ENCODE measurements at places on chromosomes 1 and 21.

- DNase-seq = no peak
Observed at GRCh38 chr1:9429342-9429711, 109.9 kb upstream of the SLC25A33 start.

GRCh38 chr1:200353232-200353631 lies 56.6 kb downstream of the ZNF281 start:
- no peak for DNase-seq

GRCh38 chr21:36913247-36914169 lies 53.0 kb downstream of the HLCS start:
- no peak for DNase-seq

GRCh38 chr1:92167151-92167550 lies 50.6 kb upstream of the C1orf146 start:
- DNase-seq = no peak

DNA sequence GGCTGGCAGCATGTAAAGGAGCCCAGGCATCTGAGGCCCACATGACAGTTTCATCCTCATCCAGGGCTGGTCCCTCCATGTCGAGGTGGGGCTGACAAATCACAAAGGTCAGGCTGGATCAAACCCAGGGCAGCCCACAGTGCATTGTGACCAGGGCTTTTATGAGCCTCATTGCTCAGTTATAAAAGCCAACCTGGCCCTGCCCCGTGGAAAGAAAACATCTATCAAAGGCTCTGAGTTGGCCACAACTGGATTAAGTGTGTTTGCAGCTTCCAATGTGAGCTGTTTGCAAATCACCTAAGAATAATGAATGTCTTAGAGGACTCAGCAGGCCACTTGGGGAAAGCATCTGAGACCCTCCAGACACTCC lies 45.4 kb downstream of the GRHL3 start:
- DNase-seq = no peak

- DNase-seq = peak; percentile 95
Observed at GRCh38 chr1:2585318-2586092, 1.1 kb upstream of the PRXL2B start.

GRCh38 chr1:223231011-223231572 lies 88.0 kb upstream of the TLR5 start:
- DNase-seq = no peak

DNA sequence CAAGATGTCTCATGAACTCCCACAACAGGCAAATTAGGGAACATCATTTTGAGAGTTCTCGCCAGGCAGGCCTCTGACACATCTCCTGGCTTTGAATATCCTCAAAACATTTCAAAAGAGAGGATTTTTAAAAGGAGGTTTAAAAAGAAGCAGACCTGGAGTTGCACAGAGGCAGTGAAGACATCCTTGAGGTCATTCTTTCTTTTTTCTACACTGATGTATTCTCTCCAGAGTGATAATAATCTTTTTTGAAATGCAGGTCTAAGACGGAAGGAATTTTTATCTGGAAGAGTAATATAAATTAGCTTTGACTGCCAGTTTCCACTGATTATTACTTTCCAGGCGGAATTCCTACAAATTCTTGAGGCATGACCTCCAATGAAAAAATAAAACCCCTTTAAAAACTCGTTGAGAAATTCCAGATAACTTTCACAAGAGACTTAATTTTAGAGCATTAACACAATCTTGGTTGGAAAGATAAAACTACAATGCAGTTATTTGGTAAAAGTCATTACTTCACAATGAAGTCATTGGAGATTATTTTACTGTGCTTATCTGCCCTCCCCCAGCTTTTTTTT lies 125.0 kb downstream of the LYPLAL1 start:
- DNase-seq = no peak

- no peak for DNase-seq
Observed at GRCh38 chr1:7450838-7451237, 320.3 kb upstream of the VAMP3 start.

- DNase-seq = no peak
Observed at GRCh38 chr1:185393205-185393604, 76.2 kb upstream of the IVNS1ABP start.

GRCh38 chr1:26021647-26022403 lies at the start of gene EXTL1:
TSS of gene EXTL1 (plus strand) at chr1:26021775. CDS start at chr1:26022647, 872 bp downstream.
- peak; percentile 25 for DNase-seq

DNA sequence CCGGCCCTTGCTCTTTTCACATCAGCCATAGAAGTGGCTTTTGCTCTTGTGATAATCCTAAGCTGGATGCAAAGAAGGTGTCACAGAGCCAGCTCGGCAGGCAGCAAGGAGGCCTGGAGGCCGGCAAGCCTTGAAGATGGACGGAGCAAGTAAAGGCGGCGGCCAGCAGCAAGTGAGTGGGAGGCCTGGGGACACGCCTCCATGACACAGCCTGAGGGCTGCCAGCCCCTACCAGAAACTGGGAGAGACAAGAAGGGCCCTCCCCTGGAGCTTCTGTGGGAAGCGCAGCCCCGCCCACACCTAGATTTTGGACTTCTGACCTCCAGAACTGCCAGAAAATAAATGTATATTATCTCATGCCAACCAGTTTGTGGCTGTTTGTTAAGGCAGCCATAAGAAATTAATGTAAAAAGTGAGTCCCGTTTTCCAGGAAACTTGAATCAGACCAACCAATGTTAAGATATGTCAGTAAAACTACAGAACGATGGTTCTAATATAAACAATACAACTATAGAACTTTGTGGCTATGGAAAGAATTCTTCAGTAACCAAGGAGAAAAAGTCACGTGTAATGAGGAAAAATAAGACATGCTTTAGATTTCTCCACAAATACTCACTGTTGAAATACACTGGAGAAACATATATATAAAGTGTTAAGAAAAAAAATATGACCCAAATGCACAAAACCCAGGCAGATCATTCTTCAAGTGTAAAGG lies 49.9 kb downstream of the BACE2 start:
- DNase-seq = no peak

DNA sequence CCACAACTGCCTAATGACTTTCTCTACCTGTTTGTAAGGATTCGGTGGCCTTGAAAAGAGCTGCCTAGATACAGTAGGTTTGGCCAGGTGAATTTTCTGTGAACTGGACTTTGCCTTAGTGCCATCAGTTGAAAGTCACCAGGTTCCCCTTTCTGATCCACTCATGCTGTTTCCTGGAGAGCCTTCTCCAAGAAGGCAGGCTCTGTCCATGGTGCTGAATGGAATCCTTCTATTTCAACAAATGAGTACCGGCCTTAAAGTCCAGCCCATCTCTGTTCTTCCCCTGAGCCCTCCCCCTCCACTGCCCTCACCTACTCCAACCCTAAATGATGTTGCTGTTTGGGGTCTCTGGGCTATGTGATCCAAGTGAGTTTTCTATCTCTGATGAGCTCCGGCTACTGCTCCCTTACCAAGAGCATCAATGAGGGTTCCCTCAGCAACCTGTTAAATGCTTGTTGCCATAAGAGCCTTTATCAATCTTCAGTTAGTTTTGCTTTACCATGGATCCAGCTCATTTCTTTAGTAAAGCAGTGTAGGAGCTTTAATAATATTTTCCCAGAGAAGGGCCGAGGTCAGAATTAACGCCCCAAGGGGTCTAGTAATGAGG lies 500.4 kb downstream of the PTPRU start:
- peak; percentile 81 for DNase-seq

DNA sequence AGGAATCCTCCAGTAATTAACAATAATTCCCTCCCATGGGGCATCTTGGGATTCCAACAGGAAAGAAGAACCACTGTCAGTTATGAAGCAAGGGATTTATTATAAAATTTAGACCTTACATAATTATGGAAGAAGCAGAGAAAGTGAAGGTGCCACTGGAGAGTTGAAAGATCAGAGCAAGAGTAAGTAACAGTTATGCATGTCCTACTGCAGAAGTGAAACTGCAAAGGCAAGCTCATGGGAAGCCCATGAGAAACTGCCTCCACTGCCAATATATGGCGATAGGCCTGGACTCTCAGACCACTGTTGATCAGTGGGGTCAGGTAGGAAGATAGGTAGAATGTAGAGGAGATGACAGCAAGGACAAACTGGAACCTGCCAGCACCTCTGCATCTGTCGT lies 123.6 kb upstream of the ZNF648 start:
- DNase-seq = no peak

DNA sequence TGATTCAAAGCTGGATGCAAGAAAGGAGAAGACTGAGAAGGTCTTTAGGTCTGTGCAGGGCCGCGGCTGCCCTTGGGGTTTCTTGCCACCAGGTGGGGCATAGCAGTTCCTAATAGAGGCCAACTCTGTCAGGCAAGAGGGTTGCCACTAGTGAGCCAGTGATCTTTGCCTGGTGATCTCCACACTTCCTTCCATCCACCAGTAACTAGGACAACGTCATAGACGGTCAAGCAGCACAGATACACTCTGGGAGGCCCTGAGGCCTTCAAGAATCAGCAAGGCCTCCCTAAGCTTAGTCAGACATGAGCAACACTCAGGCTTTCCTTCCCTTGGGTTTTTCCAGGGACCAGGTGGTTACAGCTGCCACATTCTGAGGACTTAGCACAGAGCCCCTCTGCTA lies 32.9 kb upstream of the ATP2B4 start:
- DNase-seq = peak; percentile 78

GRCh38 chr1:63051886-63052285 lies 268.0 kb downstream of the ATG4C start:
- DNase-seq = no peak

DNA sequence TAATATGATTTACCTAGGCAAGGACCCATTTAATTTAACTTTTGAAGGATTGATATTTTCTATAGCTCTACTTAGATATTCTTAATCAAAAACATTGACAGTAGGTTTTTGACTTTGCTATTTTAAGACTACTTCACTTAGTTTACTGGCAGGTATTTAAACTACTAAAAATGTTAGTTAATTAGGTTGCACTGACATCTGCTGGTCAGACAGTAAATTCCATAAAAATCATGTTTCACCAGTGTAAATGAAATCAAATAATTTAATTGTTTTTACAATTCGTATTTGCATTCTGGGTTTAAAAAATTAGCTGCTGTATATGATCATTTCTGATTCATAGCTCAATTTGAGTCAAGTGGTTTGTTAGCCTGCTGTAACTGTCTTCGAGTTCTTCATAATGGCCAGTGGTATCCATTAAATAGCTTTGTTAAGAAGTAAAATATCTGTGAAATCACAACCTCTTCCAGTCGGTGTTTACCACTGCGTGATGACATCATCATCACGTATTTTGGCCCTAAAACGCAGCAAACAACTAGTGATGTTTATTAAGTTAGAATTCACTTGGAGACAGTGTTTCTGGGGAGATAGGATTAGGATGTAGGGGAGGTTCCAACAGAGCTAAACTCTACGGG lies 26.2 kb downstream of the EXTL2 start:
- peak; percentile 73 for DNase-seq

- no peak for DNase-seq
Observed at GRCh38 chr1:107459204-107459904, 318.5 kb downstream of the NTNG1 start.

DNA sequence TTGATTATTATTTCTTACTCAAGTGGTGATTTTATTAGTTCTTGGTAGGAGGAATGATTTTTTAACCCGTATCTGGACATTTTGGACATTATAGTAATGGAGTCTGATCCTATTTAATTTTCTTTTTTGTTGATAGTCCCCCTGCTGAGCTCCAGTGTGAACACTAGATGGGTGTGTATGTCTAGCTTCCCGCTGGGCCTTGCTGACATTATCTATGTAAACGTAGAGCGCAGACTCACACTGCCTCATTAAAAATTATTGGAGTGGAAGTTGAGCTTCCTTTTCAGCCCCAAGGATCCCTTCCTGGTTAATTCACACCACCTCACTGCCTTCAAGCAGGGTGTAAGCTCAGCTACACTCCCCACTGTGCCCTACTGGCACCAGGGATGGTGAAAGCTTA lies 467.6 kb upstream of the PKN2 start:
- DNase-seq = no peak

GRCh38 chr1:24864370-24864777 lies 65.7 kb downstream of the RUNX3 start:
- peak; percentile 41 for DNase-seq

DNA sequence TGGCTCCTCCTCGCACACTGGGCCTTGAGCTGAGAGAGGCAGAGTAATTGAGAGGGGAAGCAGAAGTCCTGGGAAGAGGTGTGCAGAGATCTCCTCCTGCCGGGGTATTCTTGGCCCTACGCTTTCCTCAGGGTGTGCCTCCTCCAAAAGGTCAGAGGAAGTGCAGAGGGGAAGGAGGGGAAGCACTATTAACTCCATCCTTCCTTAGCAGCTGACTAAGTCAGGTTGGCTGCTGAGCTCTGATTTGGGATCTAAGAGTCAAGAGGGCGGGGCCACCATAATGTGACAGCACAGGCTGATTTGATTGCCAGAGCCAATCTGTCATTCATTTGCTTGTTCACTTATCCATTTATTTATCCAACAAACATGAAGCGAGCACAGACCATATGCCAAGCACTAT lies 12.3 kb downstream of the ATP2B4 start:
- DNase-seq = no peak

DNA sequence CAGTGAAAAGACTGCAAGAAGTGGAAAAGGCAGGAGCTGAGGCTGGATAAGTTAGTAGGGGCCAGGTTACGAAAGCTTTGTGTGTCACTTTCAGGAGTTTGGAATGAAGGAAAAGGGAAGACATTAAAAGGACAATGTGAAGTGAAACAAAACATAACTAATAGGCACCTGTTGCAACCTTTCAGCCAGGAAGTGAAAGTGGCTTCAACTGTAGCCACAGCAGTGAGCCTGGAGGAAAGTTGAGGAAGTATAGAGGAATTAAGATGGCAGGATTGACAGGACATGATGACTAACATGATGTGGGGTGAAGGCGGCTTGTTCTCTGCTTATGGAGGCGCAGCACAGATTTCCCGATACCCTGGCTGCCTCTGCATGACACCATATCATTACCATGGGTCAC lies 68.9 kb downstream of the C4BPA start:
- no peak for DNase-seq

GRCh38 chr1:172727956-172728603 lies 69.2 kb downstream of the FASLG start:
- DNase-seq = peak; percentile 75

DNA sequence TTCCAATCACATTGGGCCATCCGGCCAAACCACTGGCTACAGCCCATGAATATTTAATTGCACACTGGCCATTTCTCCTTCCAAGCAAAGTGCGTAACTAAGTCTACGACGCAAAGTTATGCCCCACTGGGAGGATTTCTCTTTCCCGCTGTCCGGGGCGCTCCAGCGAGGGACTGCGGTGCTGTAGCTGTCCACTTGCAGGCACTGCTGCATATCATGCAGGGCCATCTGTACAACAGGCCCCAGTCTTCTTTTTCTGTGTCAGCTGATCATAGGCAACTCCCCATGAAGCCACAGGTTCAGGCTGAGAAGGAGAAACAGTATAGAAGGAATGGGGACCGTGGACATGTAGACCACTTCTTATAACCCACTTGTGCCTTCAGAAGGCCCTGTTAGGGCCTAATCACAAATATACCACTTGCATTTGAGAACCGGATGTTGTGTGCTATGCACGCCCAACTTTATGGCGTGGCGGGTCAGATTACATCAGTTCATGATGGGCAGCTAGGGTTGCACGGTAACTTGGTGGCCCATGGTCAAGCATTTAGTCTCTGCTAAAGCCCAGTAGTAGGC lies 58.0 kb downstream of the ADSS2 start:
- peak; percentile 16 for DNase-seq

- DNase-seq = no peak
Observed at GRCh38 chr1:182677397-182678098, 6.8 kb downstream of the RGS8 start.
